Inflammatory macrophage treated with lipopolysaccharide for 1 hour (primary cell): ENCODE measurements at places on chromosomes 5 and 9.

DNA sequence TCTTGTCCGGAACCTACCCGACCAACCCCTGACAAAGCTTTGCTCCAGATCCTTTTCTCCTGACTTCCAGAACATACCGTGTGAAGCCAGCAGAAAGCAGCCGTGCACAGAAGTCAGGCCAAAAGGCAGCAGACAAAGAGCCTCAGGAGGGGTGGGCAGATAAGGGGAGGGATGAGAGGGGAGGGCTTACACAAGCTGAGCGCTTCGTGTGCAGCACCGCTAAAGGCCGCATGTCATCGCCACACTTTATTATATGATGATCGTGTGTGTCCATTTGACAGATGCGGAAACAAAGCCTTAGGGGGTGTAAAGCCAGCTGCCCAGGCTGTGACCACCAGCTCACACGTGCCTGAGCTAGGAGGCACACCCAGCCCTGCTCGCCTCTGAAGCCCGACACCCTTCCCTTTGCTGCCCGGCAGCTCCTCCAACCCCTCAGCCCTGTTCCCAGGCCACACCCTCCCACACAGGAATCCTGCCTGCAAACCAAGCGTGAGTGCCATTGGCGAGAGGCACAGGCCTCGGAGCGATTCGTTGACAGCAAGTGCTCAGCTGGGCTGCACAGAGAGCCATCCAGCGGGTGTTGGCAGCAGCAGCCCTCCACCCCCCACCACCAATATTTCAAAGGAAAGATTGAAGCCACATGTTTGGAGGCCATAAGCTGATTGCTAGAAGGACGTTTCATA, 170.5 kb upstream of the SMIM23 start:
- DNase-seq, result no peak

DNA sequence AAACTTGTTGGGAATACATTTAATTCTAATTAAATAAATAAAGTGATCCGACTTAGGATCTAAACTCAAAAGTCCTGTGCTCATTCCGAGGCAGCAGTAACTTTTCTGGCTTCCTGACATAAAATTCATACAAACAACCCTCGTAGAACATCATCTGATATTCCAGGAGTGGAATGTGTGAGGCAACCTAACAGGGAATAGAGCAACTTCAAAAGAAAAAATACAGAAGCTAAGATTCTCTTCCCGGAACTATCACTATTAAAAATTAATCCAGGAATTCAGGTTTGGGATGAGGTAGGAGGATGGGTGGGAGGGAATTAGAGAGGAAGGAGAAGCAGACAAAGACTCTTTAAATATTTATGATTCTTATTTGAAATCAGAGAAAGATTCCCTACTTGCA, 32.9 kb upstream of the TRIO start:
- DNase-seq, result no peak

DNA sequence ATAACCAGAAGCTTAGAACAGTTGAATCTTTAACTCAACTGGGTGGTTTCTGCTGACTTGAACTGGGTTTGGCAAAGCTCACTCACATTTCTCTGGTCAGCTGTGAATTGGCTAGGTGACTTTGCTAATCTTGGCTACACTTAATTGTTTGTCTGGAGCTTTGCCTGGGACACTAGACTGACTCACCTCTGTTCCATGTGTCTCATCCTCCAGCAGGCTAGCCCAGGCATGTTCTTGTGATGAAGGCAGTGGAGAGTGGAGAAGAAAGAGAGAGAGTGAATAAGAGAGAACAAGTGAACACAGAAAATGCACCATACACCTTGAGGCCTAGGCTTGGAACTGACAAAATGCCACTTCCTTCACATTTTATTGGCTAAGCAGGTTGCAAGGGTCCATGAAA, 32.6 kb downstream of the SPATA31D1 start:
- DNase-seq, result no peak

DNA sequence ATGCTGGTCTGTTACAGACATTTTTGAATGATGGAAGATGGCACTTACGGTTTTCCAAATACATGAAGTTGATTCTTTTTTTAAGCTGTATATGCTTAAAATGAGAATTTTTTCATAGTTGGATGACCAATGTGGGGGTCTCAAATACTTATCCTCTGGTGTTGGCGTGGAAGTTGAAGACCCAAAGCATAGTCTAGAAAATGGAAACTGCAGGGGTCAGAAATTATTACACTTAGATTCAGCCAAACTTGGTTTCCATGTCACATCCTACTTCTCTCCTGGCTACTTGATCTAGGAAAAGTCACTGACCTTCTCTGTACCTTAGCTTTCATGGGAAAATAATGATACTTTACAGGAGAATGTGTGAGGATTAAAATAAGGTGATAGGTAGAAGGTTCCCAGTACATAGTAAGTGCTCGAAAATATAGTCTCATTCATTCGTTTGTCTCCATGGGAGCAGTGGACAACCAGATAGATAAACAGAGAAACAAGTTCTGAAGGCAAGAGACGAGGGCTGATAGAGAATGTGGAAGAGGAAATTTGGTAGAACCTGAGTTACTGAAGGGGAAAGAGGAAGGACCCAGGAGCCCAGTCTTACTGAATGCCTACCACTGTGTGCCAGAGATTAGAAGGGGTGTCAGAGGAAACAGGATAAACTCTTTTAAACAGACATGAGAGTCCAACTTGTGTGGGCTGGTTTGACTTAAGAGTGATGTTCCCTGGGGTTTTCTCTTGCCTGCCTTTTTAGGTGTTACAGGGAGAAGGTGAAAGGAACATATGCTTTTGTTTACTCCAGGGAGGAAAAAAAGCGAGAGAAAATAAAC, 560.3 kb upstream of the KLF4 start:
- no peak for DNase-seq

DNA sequence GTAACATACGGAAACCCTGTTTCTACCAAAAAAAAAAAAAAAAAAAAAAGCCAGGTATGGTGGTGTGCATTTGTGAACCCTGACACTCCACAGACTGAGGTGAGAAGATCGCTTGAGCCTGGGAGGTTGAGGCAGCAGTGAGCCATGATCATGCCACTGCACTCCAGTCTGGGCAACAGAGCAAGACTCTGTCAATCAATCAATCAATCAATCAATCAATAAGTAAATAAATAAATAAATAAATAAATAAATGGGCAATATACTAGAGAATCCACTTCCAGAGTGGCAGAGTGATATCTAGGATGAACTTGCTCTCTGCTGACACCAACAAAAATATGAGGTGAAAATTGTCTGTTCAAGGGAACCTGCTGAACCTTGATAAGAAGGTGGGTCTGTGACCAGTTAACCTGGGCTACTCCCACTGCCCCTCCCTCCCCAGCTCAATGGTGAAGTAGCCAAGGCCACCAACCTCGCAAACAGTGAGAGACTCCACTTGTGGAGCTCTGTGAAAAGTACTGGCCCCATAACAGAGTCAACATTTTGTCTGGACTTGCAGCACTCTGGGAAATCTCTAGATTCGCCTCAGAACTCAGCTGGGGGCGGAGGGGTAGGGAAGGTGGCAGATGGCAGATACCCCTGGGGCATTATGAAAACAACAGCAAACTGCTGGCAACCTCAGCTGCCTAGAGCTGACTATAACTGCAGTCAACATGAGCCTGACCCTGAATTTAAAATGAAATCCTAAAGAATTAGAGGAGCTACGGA, 163.7 kb downstream of the ROR2 start:
- no peak for DNase-seq

GRCh38 chr5:1821862-1822261, 20.7 kb downstream of the NDUFS6 start:
- DNase-seq, result no peak
